ENCODE measurements at places on chromosomes 12 and 14.

GRCh38 chr12:68467514-68467913, 135.4 kb upstream of the MDM1 start:
- no peak for DNase-seq

- no peak for DNase-seq
Observed at GRCh38 chr12:121927813-121928212, 9.4 kb downstream of the CFAP251 start.

DNA sequence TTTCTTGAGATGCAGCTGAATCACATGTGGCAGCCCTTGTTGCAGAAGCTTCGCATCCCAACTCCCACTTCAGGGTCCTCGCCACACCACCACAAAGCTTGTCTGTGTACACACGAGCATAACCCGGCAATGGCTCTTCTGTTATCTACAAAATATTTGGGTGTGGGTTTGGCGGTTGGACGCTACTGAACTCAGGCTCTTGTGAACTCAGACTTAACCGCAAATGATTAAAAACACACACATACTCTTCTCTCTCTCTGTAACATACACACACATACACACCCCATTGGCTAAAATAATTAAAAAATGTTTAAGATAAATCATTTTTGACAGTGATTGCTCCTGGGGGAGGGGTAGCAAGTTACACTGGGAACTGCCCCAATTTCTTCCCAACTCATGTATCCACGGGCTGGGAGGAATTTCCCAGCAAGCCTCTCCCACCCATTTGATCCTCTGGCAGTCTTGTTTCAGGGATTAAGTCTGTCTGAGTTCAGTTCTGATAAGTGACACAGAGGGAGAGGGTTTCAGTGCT, 63.7 kb upstream of the MANSC4 start:
- no peak for DNase-seq

- DNase-seq, result no peak
Observed at GRCh38 chr14:102217399-102217798, 77.7 kb downstream of the WDR20 start.

DNA sequence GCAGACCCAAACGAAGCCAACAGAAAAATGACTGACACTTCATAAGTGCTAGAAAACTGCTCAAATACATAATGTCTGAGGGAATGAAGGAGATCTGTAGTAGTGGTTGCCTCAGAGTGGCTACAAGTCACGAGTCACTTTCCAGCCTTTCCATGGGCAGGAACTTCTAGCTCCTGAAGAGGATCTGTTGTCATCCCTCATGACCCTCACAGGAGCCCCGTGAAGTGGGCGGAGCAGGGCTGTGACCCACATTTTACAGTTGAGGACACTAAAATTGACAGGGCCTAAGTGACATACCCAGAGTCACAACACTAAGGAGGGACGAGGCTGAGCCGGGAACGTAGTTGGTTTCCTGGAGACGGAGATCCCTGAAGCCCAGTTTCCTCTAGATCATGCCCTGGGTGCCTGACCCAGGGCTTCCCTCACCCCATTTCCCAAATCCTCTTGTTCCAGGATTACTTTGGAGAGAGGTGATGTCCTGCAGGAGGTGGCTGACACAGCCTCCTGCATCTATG, 45.8 kb upstream of the P2RX7 start:
- DNase-seq, result no peak

DNA sequence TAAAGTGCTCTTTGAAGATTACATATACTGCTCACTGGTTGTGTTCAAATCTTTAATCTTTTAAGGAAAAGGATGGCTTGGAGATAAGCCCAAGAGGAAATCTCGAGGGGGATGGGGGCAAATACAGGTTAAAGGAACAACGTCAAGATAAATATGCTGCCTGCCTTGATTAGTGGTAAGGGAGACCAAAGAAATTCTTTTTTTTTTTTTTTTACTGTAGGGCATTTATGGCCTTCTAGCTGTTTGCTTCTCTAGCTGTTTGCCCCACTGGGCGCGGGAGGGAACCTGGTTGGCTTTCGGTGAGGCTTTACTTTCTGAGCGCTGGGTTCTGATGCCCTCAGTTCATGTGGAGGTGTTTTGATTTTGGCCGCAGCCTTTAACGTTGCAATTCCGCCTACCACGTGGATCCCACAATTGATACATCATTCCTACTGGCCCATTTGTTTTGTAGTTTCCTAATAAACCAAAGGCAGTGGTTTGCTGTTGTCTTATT, 5.7 kb downstream of the CCND2 start:
- no peak for DNase-seq

GRCh38 chr12:91562476-91562875, 379.9 kb upstream of the DCN start:
- no peak for DNase-seq

- DNase-seq, result no peak
Observed at GRCh38 chr12:52630008-52630500, 11.7 kb upstream of the KRT73 start.

DNA sequence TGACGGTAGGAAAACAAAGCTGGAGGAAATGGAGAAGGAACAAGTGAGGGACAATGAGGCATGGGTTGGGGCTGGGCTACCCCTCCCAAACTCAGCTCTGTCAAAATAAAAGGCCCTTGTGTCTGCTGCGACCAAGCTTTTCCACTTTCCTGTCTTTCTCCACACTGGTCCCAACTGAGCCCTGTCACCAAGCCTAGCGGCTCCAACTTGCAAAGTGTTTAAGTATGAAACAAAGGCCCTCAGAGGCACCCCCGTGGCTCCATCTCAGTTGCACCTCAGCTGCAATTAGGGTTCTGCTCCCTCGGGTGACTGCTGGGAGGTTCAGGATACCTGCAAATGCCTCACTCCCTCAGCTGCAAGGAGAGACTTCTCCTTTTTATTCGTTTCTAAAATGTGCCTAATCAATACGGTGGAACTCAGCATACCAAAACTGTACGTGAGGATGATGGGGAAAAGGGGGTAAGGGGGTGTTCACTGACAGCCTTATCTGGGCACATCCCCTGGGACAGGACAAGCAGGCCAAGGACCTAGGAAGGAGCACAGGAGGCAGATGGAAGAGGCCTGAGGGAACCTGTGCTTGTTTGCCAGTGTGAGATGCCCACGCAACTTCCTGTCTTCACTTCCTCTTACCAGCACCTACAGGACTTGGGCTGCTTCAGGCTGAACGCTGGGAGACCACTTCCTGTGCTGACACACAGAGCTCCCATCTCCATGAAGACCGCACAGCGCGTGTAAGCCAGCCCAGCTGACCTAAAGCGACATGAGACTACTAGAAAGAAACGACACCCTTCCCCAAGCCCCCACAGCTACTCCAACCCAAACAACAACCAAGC, 8.9 kb downstream of the VAMP1 start:
- peak; percentile 85 for DNase-seq

DNA sequence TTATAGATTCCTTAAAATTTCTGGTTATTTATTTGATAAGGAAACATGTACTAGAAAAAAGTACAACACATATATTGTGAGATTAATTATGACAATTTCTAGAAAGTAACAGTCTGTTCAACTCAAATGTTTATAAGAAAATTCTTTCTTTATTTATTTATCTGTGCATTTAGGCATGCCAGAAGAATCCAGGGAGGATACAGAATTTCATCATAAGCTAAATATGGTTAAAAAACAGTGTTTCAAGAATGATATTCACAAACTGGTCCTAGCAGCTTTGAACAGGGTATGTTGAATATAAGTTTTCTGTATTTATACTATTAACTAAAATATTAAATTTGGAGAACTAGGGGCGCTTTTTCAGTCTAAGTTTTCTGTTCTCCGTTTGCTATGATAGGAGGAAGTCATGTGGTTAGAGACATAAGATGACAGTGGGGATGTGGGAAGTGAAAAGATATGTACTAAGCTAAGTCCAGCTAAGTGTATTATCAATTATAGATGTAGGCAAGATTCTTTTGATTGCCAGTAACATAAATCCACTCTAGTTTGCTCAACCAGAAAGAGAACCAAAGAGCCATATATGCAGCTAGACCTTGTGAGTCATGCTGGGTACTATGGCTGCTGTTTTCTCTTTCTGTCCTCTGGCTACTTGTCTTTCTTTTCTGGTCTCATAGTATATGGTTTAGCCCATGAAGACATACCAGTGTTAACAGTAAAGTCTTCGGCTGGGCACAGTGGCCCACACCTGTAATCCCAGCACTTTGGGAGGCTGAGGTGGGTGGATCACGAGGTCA, 39.0 kb downstream of the LRRK2 start:
- DNase-seq, result no peak

GRCh38 chr14:46819117-46819516, 167.5 kb upstream of the RPL10L start:
- DNase-seq, result no peak

All from KG1 (cell line).